HS-27A (cell line): ENCODE measurements at places on chromosomes 4 and X.

DNA sequence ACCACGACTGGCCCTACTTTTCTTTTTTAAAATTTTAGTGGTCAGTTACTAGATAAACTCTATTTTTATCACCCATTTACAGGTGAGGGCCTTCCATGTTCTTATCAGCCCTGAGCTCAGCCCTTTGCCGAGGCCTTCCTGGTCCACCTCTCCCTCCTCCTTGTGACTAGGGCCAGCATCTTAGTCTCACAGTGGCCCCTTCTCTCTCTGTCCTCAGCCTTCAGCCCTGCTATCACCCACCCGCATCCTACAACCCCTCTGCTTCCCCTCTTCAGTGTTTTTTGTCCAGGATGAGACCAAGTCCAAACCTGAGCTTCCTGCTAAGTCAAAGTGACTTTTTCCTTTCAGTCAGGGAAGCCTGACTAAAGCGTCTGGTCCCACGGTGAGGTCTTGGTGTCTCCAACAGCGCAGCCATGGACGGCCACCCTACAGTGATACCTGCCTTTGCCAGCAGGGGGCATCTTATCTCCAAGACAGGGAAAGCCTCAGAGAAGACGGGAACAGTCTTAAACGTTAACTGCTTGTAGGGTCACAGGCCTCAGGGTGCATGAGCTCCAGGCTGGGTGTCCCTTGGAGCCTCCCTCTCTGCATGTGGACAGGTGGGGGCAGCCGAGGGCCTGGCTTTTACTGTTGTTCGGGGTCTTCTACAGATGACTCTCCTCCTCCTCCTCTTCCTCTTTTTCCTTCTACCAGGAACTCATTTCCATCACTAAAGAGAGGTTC is 11.7 kb upstream of the GAGE10 start:
- no peak for DNase-seq

- DNase-seq: no peak
These were observed 34.0 kb upstream of the PPARGC1A start for GRCh38 chr4:23923840-23924239.

DNA sequence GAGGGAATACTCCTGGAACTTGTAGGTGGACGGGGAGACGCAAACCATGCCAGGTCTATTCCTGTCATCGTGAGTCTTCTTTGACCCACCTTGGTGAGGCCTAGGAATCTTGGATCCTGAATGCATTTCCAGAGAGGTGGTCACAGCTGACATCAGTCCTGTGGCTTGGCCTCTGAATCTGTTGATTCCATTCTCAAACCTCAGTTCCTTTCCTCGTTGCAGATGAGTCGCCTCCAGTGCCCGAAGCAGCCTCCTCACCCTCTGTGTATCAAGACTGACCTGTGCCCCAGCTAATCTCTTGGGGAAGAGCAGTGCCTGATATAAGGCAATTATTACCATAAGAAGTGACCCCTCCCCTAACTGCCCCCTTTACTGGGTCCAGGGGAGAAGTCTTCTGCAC is 118.1 kb downstream of the SMIM20 start:
- no peak for DNase-seq

- no peak for DNase-seq
These were observed 9.1 kb upstream of the PHOX2B start for GRCh38 chr4:41757521-41758156.

DNA sequence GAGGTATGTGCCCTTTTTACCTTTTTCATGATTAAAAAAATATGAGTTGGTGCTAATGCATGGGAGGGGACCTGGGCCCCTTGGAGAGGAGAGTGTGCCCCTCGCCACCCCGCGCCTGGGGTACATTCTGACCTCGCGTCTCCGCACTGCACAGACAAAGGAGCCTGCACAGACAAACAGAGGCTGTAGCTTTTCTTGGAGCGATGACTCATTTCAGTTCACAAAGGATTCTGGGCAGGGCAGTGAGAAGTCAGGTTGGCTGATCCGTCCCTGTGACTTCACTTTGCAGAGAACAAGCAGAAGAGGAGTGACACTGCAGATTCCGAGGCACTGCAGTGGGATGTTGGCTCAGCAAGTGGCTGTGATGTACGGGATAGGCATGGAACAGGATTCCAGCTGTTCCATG is 82.9 kb downstream of the STOX2 start:
- DNase-seq: no peak

DNA sequence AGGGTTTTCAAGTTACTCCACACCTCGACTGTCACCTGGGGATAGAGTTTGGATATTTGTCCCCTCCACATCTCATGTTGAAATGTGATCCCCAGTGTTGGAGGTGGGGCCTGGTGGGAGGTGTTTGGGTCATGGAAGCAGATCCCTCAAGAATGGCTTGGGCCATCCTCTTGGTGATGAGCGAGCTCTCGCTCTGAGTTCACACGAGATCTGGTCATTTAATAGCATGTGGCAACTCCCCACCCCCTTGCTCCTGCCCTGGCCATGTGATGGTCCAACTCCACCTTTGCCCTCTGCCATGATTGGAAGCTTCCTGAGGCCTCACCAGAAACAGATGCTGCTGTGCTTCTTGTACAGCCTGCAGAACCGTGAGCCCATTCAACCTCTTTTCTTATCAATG is 8.3 kb downstream of the CTAG1A start:
- no peak for DNase-seq

- DNase-seq: no peak
These were observed 1.6 kb downstream of the MID2 start for GRCh38 chrX:107827030-107827831.

DNA sequence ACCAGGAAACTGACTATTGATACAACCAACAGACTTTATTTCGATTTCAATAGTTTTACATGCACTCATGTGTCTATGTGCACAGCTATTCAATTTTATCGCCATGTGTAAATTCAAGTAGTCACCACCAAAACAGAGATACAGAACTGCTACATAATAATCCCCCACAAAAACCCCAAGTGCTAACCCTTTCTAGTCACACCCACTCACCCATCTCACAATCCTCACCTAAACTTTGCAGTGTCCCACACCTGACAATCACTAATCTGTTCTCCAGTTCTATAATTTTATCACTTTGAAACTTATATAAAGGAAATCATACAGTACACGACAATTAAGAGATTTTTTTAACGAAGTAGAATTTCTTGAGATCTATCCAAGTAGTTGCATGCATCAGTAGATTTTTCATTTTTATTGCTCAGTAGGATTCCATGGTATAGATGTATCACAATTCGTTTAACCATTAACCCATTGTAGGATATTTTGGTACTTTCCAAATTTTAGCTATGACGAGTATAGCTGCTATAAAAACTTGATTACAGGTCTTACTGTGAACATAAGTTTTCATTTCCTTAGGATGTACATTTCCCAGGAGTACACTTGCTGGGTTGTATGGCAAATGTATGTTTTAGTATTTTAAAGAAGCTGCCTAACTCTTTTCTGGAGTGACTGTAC is 85.9 kb downstream of the CASK start:
- no peak for DNase-seq

DNA sequence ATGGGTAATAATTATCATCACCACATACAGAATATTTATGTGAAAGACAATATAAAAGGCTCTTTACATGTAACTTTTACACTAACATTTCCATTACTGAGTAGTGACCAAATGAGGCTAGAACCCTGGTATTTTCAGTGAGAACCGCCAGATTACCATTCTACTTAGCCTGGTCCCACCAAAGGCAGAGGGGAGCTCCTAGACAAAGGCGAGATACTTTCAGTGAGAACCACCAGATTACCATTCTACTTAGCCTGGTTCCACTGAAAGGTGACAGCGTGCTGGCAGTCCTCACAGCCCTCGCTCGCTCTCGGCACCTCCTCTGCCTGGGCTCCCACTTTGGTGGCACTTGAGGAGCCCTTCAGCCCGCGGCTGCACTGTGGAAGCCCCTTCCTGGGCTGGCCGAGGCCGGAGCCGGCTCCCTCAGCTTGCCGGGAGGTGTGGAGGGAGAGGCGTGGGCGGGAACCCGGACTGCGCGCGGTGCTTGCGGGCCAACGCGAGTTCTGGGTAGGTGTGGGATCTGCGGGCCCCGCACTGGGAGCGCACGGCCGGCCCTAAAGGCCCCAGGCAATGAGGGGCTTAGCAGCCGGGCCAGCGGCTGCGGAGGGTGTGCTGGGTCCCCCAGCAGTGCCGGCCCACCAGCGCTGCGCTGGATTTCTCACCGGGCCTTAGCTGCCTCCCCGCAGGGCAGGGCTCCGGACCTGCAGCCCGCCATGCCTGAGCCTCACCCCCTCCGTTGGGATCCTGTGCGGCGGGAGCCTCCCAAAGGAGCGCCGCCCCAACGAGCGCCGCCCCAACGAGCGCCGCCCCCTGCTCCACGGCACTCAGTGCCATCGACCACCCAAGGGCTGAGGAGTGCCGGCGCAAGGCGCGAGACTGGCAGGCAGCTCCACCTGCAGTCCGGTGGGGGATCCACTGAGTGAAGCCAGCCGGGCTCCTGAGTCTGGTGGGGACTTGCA is 1276.1 kb downstream of the PCDH7 start:
- no peak for DNase-seq

DNA sequence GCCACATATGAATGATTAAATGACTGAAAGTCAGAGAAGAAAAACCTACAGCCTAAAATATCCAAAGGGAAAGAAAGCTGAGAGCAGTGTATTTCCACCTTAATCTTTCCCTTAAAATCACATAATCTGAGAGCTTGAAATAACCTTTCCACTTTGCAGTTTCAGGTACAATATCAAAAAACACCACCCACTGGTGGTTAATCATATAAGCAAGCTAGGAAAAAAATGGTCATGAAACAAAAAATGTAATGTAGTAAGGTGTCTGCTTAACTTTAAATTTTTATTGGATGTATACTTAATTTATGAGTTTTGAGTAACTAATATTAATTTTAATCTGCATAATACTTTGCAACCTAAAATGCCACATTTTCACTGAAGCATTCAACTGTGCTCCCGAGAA is 3.2 kb downstream of the PRDM5 start:
- no peak for DNase-seq

DNA sequence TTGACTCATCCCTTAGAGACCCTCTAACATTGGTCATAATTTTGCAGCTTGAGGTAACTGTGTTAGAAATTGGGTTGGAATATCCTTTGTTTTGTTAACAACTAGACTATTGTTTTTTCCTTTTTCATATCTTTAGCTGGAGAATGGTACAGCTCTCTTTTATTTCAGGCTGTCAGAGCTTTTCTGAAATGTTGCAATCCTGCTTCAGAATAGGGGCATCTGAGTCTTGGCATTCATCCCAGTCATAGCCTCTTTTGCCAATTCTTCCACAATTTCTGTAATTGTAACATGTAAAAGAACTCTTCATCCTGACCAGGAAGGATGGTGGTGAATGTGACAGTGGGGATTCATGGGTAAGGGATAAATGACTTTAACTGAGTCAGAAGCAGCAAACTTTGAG is 128.7 kb downstream of the FHIP1A start:
- DNase-seq: no peak

- DNase-seq: no peak
These were observed 716 bp upstream of the SLC38A5 start for GRCh38 chrX:48470833-48471118.

DNA sequence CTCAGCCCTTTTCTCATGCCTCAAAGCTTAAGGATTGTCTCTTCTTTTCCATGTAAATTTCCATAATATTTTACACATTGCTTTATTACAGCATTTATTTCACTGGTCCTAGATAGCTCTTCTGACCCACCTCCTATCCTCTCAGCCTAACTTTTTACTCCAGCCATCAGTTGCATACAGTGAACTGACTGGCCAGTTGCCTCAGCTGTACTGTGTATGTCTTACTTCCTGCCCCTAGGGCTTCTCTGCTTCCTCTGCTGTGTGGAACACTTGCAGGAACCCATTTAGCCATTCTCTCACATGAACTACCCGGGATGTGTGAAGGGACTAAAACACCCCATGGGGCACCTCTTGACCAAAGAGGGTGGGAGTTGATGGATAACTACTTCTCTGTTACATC is 18.0 kb downstream of the C4orf33 start:
- DNase-seq: no peak
